ENCODE measurements at places on chromosomes 7 and 10.

DNA sequence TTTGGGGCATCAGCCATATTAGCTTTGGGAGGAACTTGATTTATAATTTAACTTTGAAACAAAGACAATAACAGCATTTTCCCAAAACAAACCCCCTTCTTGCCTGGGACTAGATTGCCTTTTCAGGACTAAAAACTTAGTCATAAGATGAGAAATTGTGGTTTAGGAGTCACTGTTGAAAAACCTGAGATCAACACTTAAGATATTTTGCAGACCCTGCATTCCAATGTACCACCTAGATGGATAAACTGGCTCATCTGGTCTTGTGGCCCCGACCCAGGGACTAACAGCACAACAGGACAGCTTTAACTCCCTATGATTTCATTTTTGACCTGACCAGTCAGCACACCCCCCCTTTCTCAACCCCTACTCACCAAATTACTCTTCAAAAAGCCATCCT lies 1165.4 kb downstream of the XPNPEP1 start:
- DNase-seq = no peak

DNA sequence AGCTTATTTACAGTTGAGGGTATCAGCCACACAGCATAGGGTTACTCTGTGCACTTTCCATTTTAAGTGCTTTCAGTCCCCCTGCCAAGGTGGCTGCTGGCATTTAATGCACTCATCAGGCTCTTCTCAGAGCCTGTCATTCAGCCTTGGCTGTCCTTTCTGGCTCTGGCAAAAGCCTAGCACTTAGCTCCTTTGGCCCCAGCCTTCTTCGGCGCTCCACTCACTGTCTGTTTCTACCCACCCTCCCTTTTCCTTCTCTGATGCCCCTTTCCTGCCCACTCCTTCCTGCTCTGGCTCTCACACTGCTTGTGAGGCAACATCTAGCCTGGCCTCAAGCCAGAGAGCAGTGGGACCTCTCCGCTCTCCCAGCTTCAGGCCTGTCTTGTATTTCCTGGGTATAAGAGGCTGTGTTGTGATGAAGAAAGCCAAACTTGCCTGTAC lies 60.2 kb downstream of the WIPF3 start:
- no peak for DNase-seq

DNA sequence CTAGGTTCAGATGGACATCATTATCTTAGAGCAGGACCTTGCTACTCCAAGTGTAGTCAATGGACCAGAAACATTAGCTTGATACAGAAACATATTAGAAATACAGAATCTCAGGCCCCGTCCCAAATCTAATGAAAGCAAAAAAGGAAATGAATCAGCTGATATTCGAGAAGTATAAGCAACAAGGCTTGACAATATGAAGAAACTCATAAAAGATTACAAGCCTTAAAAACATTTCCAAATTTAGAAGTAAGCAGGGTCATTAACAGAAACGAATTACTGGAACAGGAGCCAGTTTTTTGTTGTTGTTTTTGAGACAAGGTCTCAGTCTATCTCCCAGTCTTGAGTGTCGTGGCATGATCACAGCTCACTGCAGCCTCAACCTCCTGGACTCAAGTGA lies 40.5 kb upstream of the GSAP start:
- DNase-seq = no peak

- no peak for DNase-seq
Measured at GRCh38 chr10:68957654-68958053, 1.7 kb downstream of the DDX21 start.

- DNase-seq = no peak
Measured at GRCh38 chr7:51021906-51022570, 239.3 kb upstream of the GRB10 start.

- DNase-seq = no peak
Measured at GRCh38 chr10:58318346-58318745, 16.5 kb upstream of the UBE2D1 start.

- DNase-seq = no peak
Measured at GRCh38 chr10:62010366-62010765, 108.9 kb downstream of the ARID5B start.

GRCh38 chr10:32047881-32048280 lies 8.3 kb downstream of the KIF5B start:
- no peak for DNase-seq

- no peak for DNase-seq
Measured at GRCh38 chr10:9762966-9763656, 1254.6 kb upstream of the CELF2 start.

- DNase-seq = no peak
Measured at GRCh38 chr7:53744403-53744760, 708.9 kb downstream of the POM121L12 start.

- DNase-seq = no peak
Measured at GRCh38 chr7:2139004-2139699, 93.6 kb downstream of the MAD1L1 start.

DNA sequence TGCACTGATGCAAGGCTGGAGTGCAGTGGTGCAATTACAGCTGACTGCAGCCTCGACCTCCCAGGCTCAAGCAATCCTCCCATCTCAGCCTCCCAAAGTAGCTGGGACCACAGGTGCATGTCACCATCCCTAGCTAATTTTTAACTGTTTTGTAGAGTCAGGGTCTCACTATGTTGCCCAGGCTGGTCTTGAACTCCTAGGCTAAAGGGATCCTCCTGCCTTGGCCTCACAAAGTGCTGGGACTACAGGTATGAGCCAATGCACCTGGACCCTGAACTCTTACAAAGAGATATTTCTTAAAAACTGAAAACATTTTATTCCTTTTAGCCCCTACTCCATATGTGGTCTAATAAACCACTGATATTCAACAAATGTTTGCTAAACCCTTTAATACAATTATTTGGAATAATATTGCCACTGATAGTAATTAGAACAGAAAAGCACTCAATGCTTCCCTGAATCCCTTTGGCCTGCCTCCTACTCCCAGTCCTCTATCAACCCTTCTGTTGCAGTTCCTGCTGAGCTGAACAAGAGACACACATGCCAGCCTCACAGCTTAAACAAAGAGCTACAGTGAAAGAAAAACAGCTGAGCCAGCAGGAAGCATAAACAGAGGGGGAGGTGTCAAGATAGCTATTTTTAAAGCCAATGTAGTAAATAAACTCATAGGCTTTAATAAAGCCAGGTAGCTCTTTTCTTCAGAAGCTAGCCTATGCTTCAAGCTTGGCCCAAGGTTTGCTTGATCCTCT lies 7.0 kb upstream of the GNAI1 start:
- no peak for DNase-seq

DNA sequence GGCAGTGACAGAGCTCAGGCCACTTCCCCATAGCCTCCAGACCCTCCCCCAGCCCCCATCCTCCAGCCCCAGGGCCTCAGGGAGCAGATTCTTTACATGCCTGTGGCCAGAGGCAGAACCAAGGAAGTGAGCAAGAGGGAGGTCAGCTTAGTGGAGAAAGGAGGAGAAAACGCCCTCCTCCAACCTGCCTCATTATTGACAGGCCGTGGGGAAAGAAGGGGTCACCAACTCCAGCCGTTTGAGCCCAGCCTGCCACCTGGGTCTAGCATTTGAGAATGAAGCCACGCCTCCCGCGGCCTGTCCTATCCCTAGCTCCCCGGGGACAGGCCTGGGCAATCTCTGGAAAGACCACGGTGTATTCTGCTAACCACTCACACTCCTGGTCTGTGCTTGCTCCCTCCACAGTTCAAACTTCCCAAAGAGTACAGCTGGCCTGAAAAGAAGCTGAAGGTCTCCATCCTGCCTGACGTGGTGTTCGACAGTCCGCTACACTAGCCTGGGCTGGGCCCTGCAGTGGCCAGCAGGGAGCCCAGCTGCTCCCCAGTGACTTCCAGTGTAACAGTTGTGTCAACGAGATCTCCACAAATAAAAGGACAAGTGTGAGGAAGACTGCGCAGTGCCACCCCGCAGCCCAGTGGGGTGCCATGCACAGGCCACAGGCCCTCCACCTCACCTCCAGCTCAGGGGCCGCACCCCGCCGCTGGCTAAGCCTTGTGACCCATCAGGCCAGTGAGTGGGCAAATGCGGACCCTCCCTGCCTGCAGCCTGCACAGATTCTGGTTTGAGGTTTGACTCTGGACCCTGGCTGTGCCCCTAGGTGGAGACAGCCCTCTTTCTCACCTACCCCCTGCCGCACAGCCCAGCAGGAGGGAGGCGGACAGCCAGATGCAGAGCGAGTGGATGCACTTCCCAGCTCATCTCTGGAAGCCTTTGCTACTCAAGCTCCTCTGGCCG lies 14.3 kb upstream of the TRIM8 start:
- no peak for DNase-seq

DNA sequence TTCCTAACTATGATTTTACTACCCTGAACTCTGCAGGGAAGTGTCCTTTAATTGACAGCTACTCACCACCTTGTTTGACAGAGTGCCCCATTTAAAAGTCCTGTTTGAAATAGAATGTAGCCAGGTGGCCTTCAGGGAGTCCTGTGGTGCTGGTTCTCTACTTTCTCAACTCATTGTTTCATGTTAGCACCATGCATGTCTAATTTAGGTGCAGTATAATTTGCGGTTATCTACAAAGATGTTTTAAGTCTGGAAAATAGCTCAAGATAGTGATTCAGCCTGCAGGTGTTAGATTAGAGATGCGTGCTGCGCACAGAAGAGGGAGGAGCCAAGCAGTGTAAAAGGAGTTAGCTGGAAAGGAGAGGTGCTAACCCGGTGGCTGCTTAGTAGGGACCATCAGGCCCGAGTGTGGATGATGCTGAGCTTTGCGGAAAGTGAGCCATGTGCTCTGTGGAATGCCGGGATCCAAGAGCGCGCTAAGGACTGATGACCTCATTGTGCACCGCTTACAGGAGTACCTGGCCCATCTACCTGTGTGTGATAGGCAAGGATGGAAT lies 1.2 kb downstream of the CCM2 start:
- DNase-seq = no peak

DNA sequence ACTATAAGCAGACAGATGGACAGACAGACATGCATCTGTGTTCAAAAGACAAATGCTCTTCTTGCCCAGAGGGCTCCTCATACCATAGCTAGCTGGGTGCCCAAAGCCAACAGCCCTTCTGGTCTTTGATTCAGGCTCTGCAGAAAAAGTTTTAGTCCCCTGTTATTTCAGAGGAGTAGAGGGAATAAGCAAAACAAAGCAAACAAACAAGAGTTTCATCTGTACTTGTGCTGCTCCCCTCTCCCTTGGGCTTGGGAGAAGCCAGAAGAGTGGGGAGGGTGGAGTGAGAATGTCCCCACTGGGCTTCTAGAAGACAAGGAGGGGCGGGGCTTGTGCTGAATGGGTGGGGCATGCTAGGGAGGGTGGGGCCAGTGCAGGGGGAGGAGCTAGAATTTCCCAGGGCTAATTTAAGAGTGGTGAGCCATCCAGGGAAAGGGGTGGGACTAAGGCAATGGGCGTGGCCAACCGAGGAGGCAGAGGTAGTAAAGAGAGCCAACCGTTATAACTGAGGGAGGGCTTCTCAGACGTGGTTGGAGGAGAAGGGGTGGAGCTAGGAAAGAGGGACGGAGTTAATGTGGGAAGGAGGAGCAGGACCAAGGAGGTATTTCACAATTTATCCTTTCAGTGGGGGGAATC lies 101.2 kb upstream of the MGMT start:
- DNase-seq = no peak

Measured in stimulated activated CD8-positive, alpha-beta memory T cell treated with anti-CD3 and anti-CD28 coated beads, Interleukin-2, amount 100 ng/mL, for 1 hour (primary cell).